ENCODE measurements at places on chromosomes 5 and 9.

- no peak for DNase-seq
Measured at GRCh38 chr5:116900793-116901192, 326.2 kb upstream of the SEMA6A start.

- DNase-seq, result no peak
Measured at GRCh38 chr9:97682242-97682641, 14.9 kb downstream of the XPA start.

- no peak for DNase-seq
Measured at GRCh38 chr9:29150606-29151005, 1577.3 kb upstream of the C9orf72 start.

GRCh38 chr5:178770621-178771020 is 40.2 kb upstream of the ZNF354A start:
- DNase-seq, result no peak

- no peak for DNase-seq
Measured at GRCh38 chr9:36716496-36716895, 143.8 kb downstream of the MELK start.

DNA sequence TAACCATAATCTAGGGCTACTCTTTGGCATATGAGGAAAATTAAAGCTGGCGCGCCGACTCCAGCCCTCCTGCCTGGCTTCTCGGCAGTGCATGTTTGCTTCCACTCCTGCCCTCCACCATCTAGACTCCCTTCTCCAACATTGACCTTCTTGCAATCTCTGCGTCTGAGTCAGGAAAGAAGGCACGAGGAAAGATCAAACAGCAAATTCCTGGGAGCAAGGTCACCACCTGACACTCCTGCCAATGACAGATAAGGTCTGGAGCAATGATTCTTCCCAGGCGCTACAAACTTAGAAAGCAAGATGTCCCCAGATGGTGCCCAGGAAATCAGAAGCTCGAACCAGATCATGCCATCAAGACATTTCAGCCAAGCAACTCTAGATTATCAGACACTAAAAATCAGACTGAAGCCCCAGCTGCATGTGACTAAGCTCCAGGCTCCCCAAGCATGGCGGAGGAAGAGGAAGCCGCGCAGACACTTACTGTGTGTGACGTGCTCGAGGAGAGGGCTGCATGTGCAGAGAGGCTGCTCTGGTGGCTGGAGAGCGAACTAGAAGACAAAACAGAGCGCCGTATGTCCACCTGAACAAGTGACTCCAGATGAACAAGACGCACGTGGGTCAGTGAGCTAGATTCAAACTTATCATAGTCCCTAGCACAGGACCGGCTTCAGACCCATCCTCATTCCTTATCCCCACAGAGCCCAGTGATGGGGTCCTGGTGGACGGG is 115.3 kb downstream of the UBE2R2 start:
- no peak for DNase-seq

- DNase-seq, result no peak
Measured at GRCh38 chr9:90219548-90220118, 423.0 kb downstream of the DIRAS2 start.

DNA sequence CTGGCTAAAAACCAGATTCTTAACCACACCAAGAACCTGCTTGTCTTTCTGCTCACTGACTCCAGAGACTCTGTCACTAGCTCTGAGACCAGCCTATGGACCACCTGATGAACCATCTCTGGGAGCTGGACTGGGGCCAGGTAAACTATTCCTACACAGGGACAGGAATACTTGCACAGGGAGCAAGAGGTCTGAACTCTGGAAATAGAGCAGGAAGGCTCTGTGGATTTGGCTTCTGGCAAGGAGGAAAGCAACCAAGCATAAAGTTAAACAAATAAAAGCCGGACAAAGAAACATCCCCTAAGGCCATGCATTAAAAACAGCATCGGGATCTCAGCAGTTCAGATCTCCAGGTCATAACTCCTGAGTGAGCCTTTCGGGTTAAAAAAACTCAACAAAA is 5.6 kb upstream of the SPARC start:
- no peak for DNase-seq

- no peak for DNase-seq
Measured at GRCh38 chr5:136809382-136809781, 444.0 kb upstream of the TRPC7 start.

DNA sequence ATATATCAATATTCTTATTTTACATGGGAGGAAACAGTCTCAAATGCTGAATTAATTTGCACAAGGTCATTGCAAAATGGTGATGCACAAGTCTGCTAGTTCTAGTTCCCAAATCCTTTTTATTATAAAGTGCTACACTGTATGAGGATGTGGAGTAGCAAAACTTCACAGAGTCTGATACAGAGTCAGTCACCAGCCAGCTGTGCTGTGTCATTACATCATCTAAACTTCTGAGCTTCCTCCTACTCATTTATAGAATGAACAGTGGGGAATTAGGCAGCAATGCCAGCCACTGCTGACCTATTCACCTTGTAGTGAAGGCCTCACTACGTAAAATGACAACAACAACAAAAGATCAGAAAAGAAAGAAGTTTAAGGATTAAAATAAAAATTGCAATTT is 357.8 kb downstream of the TMEM167A start:
- no peak for DNase-seq

DNA sequence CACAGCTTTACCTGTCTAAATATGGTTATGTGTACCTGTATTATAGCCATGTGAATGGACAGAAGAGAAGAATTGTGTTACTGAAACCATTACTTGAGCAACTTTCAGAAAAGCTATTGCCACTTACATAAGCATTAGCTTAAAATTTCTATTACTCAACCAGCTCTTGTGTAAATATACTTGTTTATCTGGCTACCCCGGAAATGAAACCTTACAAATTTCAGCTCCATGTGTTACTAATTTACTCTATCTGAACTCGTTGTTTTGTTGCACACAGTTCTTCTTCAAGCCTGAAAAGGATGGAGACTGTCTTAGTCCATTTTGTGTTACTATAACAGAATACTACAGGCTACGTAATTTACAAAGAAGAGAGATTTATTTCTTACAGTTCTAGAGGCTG is 22.5 kb upstream of the ADAMTSL1 start:
- no peak for DNase-seq

GRCh38 chr5:6158974-6159831 is 219.1 kb downstream of the MED10 start:
- DNase-seq, result no peak

- DNase-seq, result no peak
Measured at GRCh38 chr5:74361406-74362358, 278.8 kb downstream of the ENC1 start.

- DNase-seq, result no peak
Measured at GRCh38 chr5:178162481-178162880, 8.8 kb upstream of the NHP2 start.

GRCh38 chr5:57703721-57704120 is 221.1 kb upstream of the ACTBL2 start:
- no peak for DNase-seq

GRCh38 chr5:135966165-135966564 is 11.4 kb upstream of the LECT2 start:
- DNase-seq, result no peak

GRCh38 chr5:144318011-144318410 is 147.3 kb downstream of the KCTD16 start:
- DNase-seq, result no peak

- DNase-seq, result no peak
Measured at GRCh38 chr9:133264235-133264764, 10.7 kb downstream of the ABO start.

DNA sequence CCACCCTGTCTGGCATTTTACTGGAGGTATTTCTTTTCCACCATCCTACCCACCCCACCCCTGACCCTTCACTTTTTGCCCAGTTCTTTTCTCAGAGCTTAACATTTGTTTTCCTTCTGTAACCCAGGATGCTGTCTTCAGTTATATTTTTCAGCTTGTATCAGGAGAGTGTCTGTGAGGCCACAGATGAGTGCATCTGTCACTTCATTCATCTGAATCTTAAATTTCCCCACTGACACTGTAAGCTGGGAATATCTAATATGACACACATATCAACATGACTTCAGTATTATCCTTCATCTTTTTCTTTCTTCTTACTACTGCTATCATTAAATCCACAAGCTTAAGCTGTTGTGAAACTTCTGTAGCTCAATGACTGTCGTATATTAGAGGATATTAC is 4.9 kb downstream of the MARCHF3 start:
- DNase-seq, result no peak

- DNase-seq, result no peak
Measured at GRCh38 chr5:54748527-54748926, 231.0 kb downstream of the SNX18 start.

DNA sequence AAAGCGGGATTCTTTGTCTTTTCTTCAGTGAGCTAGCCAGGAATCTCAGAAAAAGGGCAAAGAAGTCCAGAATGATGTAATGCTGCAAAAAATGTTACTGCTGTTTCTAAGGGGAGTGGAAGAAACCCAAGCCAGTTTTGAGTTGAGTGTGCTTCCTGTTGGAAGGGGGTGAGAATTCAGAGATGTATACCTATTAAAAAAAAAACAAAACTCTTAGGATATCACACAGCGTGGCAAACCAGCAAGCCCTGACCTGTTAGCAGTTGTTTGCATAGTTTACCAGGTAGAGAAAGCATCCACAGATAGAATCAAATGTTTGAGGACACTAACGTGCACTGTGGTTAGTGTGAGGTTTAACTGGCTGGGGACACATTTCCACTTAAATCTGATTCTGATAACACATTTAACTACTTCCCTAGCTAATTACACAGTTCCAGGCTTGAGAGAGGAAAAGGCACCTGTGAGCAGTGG is 11.4 kb downstream of the BASP1 start:
- DNase-seq, result no peak

- DNase-seq, result no peak
Measured at GRCh38 chr9:106771608-106772007, 91.4 kb upstream of the ZNF462 start.

- no peak for DNase-seq
Measured at GRCh38 chr5:90182726-90183125, 226.8 kb downstream of the CETN3 start.

DNA sequence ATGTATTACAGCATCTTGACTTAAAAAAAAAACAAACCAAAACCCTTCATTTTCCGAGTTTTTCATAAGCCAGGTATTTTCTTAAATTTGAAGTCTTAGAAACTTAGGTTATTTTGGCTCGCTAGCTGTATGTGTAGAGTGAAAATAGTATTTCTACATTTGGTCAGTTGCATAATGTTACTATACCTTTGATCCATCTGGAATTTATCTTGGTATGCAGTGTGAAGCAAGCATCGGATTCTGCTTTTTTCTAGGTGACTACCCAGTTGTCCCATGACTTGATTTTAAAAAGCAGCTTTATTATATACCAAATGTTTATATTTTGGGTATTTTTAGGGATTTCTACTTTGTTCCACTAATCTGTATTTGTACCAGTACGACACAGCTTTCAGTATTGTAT is 27.7 kb downstream of the UBAP1 start:
- no peak for DNase-seq

Measured in NCI-H774 (cell line).